ENCODE measurements at places on chromosomes 7 and 10.

- DNase-seq, result no peak
Measured at GRCh38 chr10:49593998-49594397, 16.1 kb upstream of the SLC18A3 start.

GRCh38 chr7:111401516-111401915 lies 160.8 kb downstream of the IMMP2L start:
- no peak for DNase-seq

GRCh38 chr7:128166603-128167041 lies 74.5 kb upstream of the LEP start:
- no peak for DNase-seq

DNA sequence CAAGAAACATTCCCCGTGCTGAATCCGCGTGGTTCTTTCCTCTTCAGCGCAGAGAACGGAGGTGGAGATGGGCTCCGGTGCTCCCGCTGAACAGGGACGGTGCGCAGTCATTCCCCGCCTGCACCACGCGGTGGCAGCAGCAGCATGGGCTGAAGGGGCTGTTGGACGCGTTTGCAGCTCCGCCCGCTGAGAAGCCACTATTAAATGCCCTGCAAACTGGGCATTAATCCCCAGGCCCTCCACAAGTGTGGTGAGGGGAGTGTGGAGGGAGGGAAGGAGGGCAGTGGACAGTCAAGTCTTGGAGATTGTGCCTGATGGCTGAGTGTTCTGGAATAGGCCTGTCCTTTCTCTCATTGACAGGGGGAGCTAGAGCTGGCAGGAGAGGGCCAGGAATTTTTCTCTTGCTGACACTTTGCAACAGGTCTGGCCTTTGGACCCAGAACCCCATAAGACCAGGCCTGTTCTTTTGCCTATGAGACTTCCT lies 240.2 kb upstream of the INHBA start:
- peak; percentile 87 for DNase-seq

- DNase-seq, result no peak
Measured at GRCh38 chr7:37393476-37393875, 55.2 kb downstream of the ELMO1 start.

Data from SK-MEL-5 (cell line).